ENCODE measurements at places on chromosomes 2 and 18. TPM values are rescaled to one million over a fixed set of nuclear protein-coding genes. Genes with fewer than 3 reads are reported as not detected.

The CYP27C1 gene
- 0.69 TPM for total RNA-seq

The MOGAT1 gene
- total RNA-seq = not detected

The GALR1 gene
- total RNA-seq = 7.8 TPM

The MARCHF4 gene
- 13.6 TPM for total RNA-seq

The GPR155 gene
- total RNA-seq = 26.8 TPM

The LRRTM1 gene
- 18.7 TPM for total RNA-seq

The ZNF2 gene
- 8.8 TPM for total RNA-seq

The PCARE gene
- total RNA-seq = 0.23 TPM

The MROH2A gene
- under 0.01 TPM for total RNA-seq

The LIPG gene
- total RNA-seq = 6.9 TPM

The WDR35 gene
- 32.8 TPM for total RNA-seq

The UPP2 gene
- total RNA-seq = 0.69 TPM

The NPAS2 gene
- total RNA-seq = 10.6 TPM

The EPHA4 gene
- total RNA-seq = 190 TPM

The FBLN7 gene
- total RNA-seq = 6.2 TPM

The SKA1 gene
- total RNA-seq = 5.5 TPM

The ADNP2 gene
- 24.7 TPM for total RNA-seq

The NPHP1 gene
- total RNA-seq = 12.9 TPM

The ARPC2 gene
- 164 TPM for total RNA-seq

The SAG gene
- 1.4 TPM for total RNA-seq

The UGT1A8 gene
- total RNA-seq = not detected

The IL37 gene
- not detected for total RNA-seq

The RESP18 gene
- 1.8 TPM for total RNA-seq

The HOXD8 gene
- not detected for total RNA-seq

The TCF23 gene
- not detected for total RNA-seq

The DSC3 gene
- total RNA-seq = 0.23 TPM

The HOXD4 gene
- not detected for total RNA-seq

The RTKN gene
- 11.1 TPM for total RNA-seq

The GKN2 gene
- not detected for total RNA-seq

The KCNJ3 gene
- total RNA-seq = 15.9 TPM

The DPP4 gene
- total RNA-seq = 0.46 TPM

The LDLRAD4 gene
- 83.5 TPM for total RNA-seq

The NAT8 gene
- total RNA-seq = not detected

The SLC8A1 gene
- 190 TPM for total RNA-seq

The COPS7B gene
- total RNA-seq = 27.7 TPM

The APCDD1 gene
- total RNA-seq = 26.8 TPM

The MC5R gene
- total RNA-seq = 0.69 TPM

The GCC2 gene
- total RNA-seq = 49.1 TPM

The GPC1 gene
- 86.5 TPM for total RNA-seq

The LNPK gene
- 76.8 TPM for total RNA-seq

The COA5 gene
- total RNA-seq = 58.4 TPM

The HAAO gene
- total RNA-seq = 1.4 TPM

The PDE11A gene
- 3.9 TPM for total RNA-seq

The ASPRV1 gene
- total RNA-seq = 3.0 TPM

The KLHL41 gene
- 3.9 TPM for total RNA-seq

The SLC9A4 gene
- 0.69 TPM for total RNA-seq

The CAPG gene
- total RNA-seq = 9.0 TPM
